ENCODE measurements at places on chromosomes 3 and 15.

- peaks cover 22% of the 10 kb centered on the region for H3K4me1 ChIP-seq
- H3K36me3 ChIP-seq: peaks cover 18% of the 10 kb centered on the region
- peak overlapping the region; percentile 73 for H3K27ac ChIP-seq
These were observed 873 bp downstream of the CAPN7 start for GRCh38 chr3:15206662-15207576.

- peak overlapping the region; percentile 78 for H3K4me3 ChIP-seq
- H3K4me1 ChIP-seq: peaks cover 11% of the 10 kb centered on the region
- H3K27me3 ChIP-seq: no peaks in the 10 kb centered on the region
- H3K36me3 ChIP-seq: no peaks in the 10 kb centered on the region
- peak; percentile 53 for DNase-seq
These were observed 661 bp upstream of the PARP14 start for GRCh38 chr3:122679882-122680474.

- peak overlapping the region; percentile 84 for H3K4me3 ChIP-seq
- H3K27me3 ChIP-seq: no peaks in the 10 kb centered on the region
- H3K27ac ChIP-seq: peak overlapping the region; percentile 58
- no peaks in the 10 kb centered on the region for H3K36me3 ChIP-seq
These were observed 731 bp downstream of the ZNF710 start for GRCh38 chr15:90001683-90002427.

- H3K4me3 ChIP-seq: no peak overlapping the region
- peaks cover 16% of the 10 kb centered on the region for H3K4me1 ChIP-seq
- no peaks in the 10 kb centered on the region for H3K36me3 ChIP-seq
- DNase-seq: no peak
- H3K27me3 ChIP-seq: no peaks in the 10 kb centered on the region
- no peak overlapping the region for H3K27ac ChIP-seq
These were observed 540.2 kb downstream of the NAALADL2 start for GRCh38 chr3:175399156-175399840.

GRCh38 chr3:150303768-150304167 is 104.3 kb upstream of the TSC22D2 start:
- no peaks in the 10 kb centered on the region for H3K27me3 ChIP-seq
- peaks cover 26% of the 10 kb centered on the region for H3K4me1 ChIP-seq
- H3K36me3 ChIP-seq: no peaks in the 10 kb centered on the region

- no peaks in the 10 kb centered on the region for H3K4me1 ChIP-seq
- H3K27me3 ChIP-seq: no peaks in the 10 kb centered on the region
- no peaks in the 10 kb centered on the region for H3K36me3 ChIP-seq
- no peak for DNase-seq
These were observed 199.8 kb upstream of the RGMA start for GRCh38 chr15:93288728-93289294.

DNA sequence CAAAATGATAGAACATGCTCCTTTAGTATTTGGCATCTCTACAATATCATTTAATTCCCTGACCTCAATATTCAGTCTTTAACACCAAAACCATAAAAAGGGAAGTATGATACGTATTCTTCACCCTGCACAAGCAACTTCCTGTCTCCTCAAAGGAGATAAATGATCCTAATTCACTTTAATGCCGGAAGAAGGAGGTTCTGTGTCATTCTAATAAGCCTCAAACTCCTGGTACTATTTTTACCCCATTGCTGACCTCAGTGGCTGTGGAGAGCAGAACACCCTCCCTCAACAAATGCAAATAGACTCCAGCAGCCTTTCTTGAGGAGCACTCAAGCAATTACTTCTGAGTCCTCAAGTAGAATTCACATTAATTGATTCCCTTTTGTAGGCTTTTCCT is 173.3 kb downstream of the TMEM108 start:
- H3K4me1 ChIP-seq: no peaks in the 10 kb centered on the region
- no peak for DNase-seq
- H3K27ac ChIP-seq: no peak overlapping the region

GRCh38 chr15:52179278-52180195 is 11.7 kb downstream of the GNB5 start:
- H3K4me1 ChIP-seq: no peaks in the 10 kb centered on the region
- peak; percentile 91 for DNase-seq
- no peaks in the 10 kb centered on the region for H3K36me3 ChIP-seq
- peak overlapping the region; percentile 72 for H3K27ac ChIP-seq
- H3K27me3 ChIP-seq: no peaks in the 10 kb centered on the region

GRCh38 chr3:184480831-184481230 is 80.8 kb upstream of the EPHB3 start:
- DNase-seq: no peak
- peaks cover 24% of the 10 kb centered on the region for H3K27me3 ChIP-seq
- H3K4me3 ChIP-seq: no peak overlapping the region
- H3K4me1 ChIP-seq: no peaks in the 10 kb centered on the region
- no peak overlapping the region for H3K27ac ChIP-seq

DNA sequence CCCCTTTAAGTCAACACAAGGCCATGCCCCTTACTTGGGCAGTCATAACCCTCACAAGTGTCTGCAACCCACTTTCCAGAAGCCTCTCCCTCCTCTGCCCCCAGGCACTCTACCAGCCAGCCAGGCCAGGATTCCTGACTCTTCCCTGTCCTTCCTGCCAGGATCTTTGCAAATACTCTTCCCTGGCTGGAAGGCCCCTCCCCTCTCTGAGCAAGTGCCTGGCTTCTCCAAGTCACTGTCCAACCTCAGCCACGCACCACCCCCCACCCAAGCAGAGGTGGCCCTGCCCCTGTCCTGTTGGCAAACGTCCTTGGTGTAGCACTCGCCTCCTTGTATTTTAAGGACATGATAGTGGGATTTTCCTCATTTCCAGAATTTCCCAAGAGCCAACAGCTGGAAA is 54.7 kb upstream of the USP3 start:
- peaks cover 8% of the 10 kb centered on the region for H3K4me1 ChIP-seq
- DNase-seq: peak; percentile 41
- no peak overlapping the region for H3K27ac ChIP-seq
- peaks cover 4% of the 10 kb centered on the region for H3K27me3 ChIP-seq

GRCh38 chr3:142259359-142259758 is 34.0 kb upstream of the GK5 start:
- no peak overlapping the region for H3K4me3 ChIP-seq
- no peak for DNase-seq
- H3K27me3 ChIP-seq: no peaks in the 10 kb centered on the region
- H3K27ac ChIP-seq: no peak overlapping the region

- H3K27me3 ChIP-seq: no peaks in the 10 kb centered on the region
- peaks cover 21% of the 10 kb centered on the region for H3K4me1 ChIP-seq
- no peak overlapping the region for H3K4me3 ChIP-seq
- no peak overlapping the region for H3K27ac ChIP-seq
- DNase-seq: no peak
These were observed 19.8 kb downstream of the ADAMTS9 start for GRCh38 chr3:64667887-64668581.

GRCh38 chr15:83436513-83437158 is 10.5 kb upstream of the SH3GL3 start:
- DNase-seq: peak; percentile 76
- no peaks in the 10 kb centered on the region for H3K36me3 ChIP-seq
- 0 out of 2 replicates have a peak, but pooled peaks cover 4% of the 10 kb centered on the region for H3K4me1 ChIP-seq
- H3K4me3 ChIP-seq: no peak overlapping the region
- H3K27me3 ChIP-seq: no peaks in the 10 kb centered on the region

- peak; percentile 22 for DNase-seq
- 0 out of 2 replicates have a peak, but pooled peaks cover 7% of the 10 kb centered on the region for H3K4me1 ChIP-seq
- H3K4me3 ChIP-seq: no peak overlapping the region
- peaks cover 21% of the 10 kb centered on the region for H3K36me3 ChIP-seq
- no peaks in the 10 kb centered on the region for H3K27me3 ChIP-seq
These were observed 31.5 kb upstream of the XXYLT1 start for GRCh38 chr3:195302431-195302830.

GRCh38 chr15:57596978-57597377 is 5.3 kb downstream of the MYZAP start:
- H3K27me3 ChIP-seq: peaks cover 10% of the 10 kb centered on the region
- no peak for DNase-seq

- no peak overlapping the region for H3K4me3 ChIP-seq
- DNase-seq: no peak
- no peaks in the 10 kb centered on the region for H3K27me3 ChIP-seq
- no peaks in the 10 kb centered on the region for H3K36me3 ChIP-seq
These were observed 21.1 kb upstream of the MFSD1 start for GRCh38 chr3:158780766-158781165.

- peak overlapping the region; percentile 97 for H3K27ac ChIP-seq
- no peaks in the 10 kb centered on the region for H3K36me3 ChIP-seq
- no peaks in the 10 kb centered on the region for H3K27me3 ChIP-seq
- peaks cover 60% of the 10 kb centered on the region for H3K4me1 ChIP-seq
These were observed 81.2 kb downstream of the IGF1R start for GRCh38 chr15:98729446-98730042.

DNA sequence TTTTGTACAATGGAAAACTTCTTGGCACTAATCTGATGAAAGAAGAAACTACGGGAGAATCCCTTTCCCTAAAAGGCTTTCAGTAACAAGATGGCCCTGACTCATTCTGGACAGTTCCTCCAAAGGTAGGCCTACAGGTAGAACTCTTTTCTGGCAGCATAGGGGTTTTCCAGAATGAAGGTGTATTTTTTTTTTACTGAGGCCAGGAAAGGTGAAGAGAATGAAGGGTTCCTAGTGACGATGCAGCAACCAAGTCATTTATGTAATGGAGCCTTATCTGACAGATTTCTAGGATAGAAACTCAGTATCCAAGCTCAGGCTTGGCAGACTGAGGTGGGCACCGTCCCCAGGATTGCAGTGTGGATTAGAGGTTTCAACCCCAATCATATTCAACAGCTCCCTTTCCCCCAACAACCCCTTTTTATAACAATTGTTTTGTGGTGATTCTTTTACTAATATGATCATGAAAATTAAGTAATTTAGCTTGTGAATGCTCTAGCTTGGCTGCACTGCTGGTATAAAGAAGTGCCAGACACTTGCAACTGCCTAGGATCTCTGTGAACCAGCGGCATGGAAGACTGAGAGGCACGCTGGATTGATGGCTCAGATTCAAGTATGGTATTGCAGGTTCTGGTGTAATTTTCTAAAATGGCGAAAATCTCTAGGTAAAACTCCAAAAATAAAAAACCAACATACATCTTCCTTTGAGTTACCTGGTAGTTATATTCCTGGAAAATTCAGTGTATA is 8.7 kb upstream of the TRIM69 start:
- no peaks in the 10 kb centered on the region for H3K36me3 ChIP-seq
- DNase-seq: no peak
- H3K27me3 ChIP-seq: no peaks in the 10 kb centered on the region
- peaks cover 34% of the 10 kb centered on the region for H3K4me1 ChIP-seq
- peak overlapping the region; percentile 96 for H3K4me3 ChIP-seq

- H3K36me3 ChIP-seq: no peaks in the 10 kb centered on the region
- H3K4me3 ChIP-seq: no peak overlapping the region
- no peaks in the 10 kb centered on the region for H3K27me3 ChIP-seq
- H3K27ac ChIP-seq: no peak overlapping the region
- H3K4me1 ChIP-seq: no peaks in the 10 kb centered on the region
- DNase-seq: no peak
These were observed 1012.3 kb downstream of the ZPLD1 start for GRCh38 chr3:103446953-103447629.

DNA sequence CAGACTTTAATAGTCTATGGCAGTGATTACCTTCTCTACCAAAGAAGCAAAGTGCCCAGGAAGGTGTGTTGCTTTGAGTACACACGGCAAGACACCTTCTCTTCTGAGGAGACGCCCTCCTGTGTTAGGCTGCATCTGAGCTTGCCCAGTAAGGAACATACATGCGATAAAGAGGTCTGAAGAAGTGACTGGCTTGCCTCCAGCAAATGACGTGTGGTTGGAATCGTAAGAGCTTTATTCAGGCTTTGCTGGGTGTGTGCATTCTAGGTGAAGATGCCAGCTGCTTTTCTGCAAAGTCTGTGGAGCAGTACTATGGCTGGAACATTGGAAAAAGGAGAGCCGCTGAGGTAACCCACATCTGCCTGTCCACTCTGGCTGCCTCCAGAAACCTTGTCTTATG is 22.4 kb downstream of the MAP6D1 start:
- no peak overlapping the region for H3K4me3 ChIP-seq
- no peak for DNase-seq
- no peaks in the 10 kb centered on the region for H3K4me1 ChIP-seq

GRCh38 chr15:76575679-76576078 is 239.1 kb downstream of the ISL2 start:
- H3K27me3 ChIP-seq: no peaks in the 10 kb centered on the region
- H3K4me3 ChIP-seq: no peak overlapping the region
- H3K36me3 ChIP-seq: no peaks in the 10 kb centered on the region
- peaks cover 8% of the 10 kb centered on the region for H3K4me1 ChIP-seq
- no peak for DNase-seq

- no peak overlapping the region for H3K27ac ChIP-seq
- H3K36me3 ChIP-seq: no peaks in the 10 kb centered on the region
- no peaks in the 10 kb centered on the region for H3K27me3 ChIP-seq
- no peak overlapping the region for H3K4me3 ChIP-seq
These were observed 50.3 kb downstream of the SHQ1 start for GRCh38 chr3:72797773-72798543.

DNA sequence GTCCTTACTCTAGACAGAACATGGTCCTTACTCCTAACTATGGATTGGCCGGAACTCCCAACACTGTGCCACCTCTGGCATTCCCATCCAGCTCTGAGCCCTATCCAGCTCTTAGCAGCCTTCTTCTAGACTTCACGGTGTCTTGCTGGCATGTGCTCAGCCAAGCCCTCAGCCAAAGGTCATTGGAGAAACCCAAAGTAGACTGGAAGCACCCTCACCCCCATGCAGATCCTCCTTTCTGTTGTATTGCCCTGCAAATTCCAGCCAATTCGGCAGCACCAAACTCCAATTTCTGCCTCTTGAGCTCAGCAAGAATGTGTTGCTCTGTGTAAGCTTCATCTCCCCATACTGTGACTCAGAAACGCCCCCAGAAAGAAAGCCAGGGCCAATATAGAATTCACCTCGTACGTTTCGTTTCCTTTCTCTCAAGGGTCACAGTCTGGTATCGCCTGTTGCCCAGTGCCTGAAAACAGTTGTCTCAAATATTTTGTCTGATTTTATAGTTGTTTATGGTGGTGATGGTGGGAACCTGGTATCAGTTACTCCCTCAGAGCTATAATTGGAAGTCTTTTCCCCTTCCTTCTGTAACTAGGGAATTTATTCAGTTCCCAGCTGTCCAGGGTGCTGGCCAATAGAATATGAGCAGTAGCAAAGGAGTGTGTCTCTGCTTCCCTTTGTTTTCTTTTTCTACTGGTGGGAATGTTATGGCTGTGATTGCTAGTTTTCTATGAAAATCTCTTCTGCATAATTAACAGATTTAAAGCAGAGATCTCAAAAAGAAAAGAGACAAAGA is 28.4 kb upstream of the EPHB3 start:
- no peak overlapping the region for H3K4me3 ChIP-seq
- no peak for DNase-seq
- H3K27ac ChIP-seq: no peak overlapping the region
- H3K36me3 ChIP-seq: no peaks in the 10 kb centered on the region
- peaks cover 50% of the 10 kb centered on the region for H3K27me3 ChIP-seq

DNA sequence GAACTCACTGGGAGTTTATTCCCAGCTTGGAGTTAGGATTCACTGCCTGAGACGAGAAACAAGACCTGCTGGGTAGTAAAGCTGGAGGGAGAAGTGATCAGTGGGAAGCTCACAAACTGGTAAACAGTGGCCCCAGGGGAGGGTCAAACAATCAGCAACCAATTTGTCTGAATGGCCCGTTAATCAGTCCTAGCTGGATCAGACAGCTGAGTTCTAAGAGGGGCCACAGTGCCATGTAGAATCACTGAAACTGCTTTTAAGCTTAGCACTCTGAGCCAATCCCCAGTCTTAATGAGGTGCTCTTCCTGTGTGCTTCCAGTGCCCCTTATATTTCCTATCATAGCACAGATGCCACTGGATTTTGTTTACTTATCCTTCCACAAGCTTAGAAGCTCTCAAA is 591.7 kb downstream of the RSL24D1 start:
- H3K4me1 ChIP-seq: no peaks in the 10 kb centered on the region
- H3K27me3 ChIP-seq: no peaks in the 10 kb centered on the region
- H3K27ac ChIP-seq: no peak overlapping the region
- no peaks in the 10 kb centered on the region for H3K36me3 ChIP-seq

- H3K27ac ChIP-seq: no peak overlapping the region
- H3K36me3 ChIP-seq: no peaks in the 10 kb centered on the region
- DNase-seq: peak; percentile 54
- H3K4me1 ChIP-seq: peaks cover 36% of the 10 kb centered on the region
- no peak overlapping the region for H3K4me3 ChIP-seq
- no peaks in the 10 kb centered on the region for H3K27me3 ChIP-seq
These were observed 23.3 kb downstream of the CFAP161 start for GRCh38 chr15:81157195-81157938.

Measured in GM23248 (cell line).